Inflammatory macrophage treated with lipopolysaccharide for 4 hours (primary cell): ENCODE measurements at places on chromosomes 4 and X.

DNA sequence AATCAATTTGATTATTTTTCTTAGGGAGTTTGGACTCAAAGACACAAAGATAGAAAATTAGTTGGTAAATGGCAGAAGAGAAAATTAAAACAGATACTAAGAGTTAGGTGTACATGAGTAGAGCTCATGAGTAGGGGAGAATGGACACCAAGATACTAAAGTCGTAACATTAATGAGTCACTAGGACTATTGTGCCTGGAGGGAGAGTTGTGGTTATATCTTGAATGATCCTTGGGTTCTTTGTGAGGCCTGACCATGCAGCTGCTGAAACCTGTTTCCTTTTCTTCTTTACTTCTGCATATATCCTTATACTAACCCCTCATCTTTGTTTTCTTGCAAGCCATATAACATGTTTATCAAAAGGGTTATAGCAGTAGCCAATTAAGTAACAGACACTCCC is 532.8 kb downstream of the RPA4 start:
- DNase-seq: no peak

GRCh38 chr4:25123236-25123635 is 37.0 kb downstream of the SEPSECS start:
- no peak for DNase-seq

DNA sequence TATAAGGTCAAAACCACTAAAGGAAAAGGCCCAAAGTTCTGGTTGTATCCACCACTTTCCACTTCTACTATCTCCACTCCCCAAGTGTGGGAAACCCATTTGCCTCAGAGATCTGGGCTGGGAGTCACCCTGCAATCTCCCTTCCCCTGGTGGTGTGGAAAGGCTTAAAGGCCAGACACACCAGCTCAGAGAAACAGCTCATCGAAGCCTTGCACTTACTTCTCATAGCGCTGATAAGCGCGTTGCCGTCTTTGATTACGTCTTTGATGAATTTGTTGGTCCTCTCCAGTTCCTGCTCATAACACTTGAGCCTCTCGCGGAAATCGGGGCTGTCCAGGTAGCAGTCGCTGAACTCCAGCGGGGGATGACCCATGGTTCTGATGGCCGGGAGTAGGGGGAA is 647 bp downstream of the OPHN1 start:
- peak; percentile 11 for DNase-seq

- no peak for DNase-seq
Measured at GRCh38 chr4:171441300-171441941, 371.8 kb upstream of the GALNTL6 start.
